ENCODE measurements at places on chromosomes 3 and 15.

DNA sequence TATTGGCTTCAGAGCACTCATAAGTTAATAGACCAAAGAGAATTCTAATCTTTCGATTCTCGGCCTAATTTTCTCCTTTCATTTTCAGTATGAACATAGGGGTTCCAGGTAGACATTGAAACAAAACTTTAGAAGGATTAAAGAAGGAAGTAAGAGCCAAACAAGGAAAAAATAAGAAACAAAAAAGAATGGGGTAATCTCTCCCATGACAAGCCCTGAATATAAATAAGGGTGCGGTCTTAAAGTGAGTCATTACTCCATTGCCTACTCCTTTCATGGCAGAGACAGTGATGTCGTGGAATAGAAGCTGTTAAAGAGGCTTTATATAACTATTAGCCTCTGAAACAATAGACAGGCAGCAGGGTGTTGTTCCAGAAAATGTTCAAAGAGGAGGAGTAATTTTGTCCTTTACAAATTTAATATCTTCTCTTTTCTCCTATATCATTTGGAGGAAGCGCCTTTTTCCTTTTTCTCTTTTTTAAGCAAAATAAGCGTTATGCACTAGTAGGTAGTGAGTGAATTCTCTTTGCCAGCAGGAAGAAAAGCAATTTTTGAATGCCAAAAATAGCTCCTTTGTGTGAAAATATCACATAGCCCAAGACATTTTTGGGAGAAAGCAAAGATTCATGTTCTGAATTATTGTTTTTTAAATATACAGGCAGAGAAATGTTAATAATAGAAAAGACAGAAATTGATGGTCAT lies 607.9 kb upstream of the KCNMB2 start:
- no peak for DNase-seq

GRCh38 chr3:36428445-36428844 lies 48.1 kb downstream of the STAC start:
- DNase-seq = no peak

GRCh38 chr3:127110982-127111693 lies 81.8 kb upstream of the PRR23E start:
- DNase-seq = no peak

DNA sequence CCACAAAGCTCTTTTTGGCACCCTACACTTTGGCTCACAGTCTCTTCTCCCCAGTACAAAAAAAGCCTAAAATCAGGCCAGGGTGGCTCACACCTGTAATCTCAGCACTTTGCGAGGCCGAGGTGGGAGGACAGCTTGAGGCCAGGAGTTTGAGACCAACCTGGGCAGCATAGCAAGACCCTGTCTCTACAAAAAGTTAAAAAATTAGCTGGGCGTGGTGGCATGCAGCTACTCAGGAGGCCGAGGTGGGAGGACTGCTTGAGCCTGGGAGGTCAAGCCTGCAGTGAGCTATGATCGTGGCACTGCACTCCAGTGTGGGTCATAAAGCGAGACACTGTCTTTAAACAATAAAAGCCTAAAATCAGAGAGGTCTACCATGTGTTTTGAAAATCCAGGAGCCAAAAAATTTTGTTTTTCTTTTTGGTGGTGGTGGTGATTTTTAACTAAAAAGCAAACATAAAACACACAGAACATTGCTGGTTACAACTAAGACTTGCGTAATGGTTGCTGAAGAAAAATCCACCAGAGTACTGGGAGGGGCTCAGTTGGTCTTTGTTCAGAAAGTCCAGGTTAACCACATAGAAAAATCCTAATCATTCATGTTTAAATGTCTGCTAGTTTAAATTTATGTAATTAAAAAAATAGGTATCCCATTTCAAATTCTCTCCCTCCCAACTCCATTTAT lies 1.6 kb upstream of the MAN2C1 start:
- no peak for DNase-seq

All from effector memory CD4-positive, alpha-beta T cell (primary cell).